Activated T-helper 2 cell treated with anti-CD3 and anti-CD28 coated beads, Interferon-gamma antibody, Interleukin-2, Interleukin-4, amounts not matched to agents 10 μg/mL and 5 μg/mL and 100 μg/mL, durations not matched to agents 14 hours and 24 hours and 36 hours (primary cell): ENCODE measurements at places on chromosomes 2 and 18. TPM values are rescaled to one million over a fixed set of nuclear protein-coding genes. Genes with fewer than 3 reads are reported as not detected.
A peak's percentile ranks its signal among the peaks of the same experiment; 100 is the strongest.

GRCh38 chr2:85718885-85719492 is 24.8 kb downstream of the GNLY start:
- H3K4me1 ChIP-seq = peaks cover 12% of the 10 kb centered on the region
- no peak overlapping the region for H3K27ac ChIP-seq
- no peak for DNase-seq
- H3K27me3 ChIP-seq = peaks cover 17% of the 10 kb centered on the region
- no peaks in the 10 kb centered on the region for H3K36me3 ChIP-seq

DNA sequence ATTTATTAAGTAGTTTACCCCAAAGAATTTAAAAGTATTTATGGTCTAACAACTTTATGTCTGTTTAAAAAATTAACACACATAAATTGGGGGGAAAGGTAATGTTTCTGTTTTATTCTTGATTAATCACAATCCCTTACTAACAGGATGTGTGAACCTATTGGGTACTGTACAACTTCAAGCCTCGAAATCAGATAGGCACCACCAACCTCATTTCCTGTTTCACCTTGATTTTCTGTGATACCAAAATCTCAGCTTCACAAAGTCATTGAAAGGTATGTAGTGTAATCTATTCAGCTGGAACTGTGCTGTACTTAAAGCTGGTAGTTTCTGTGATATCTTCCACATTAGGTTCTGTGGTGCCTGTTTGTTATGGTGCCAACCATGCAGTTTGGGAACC is 4.0 kb downstream of the RNMT start:
- DNase-seq = no peak
- no peaks in the 10 kb centered on the region for H3K27me3 ChIP-seq
- no peak overlapping the region for H3K4me3 ChIP-seq
- peaks cover 56% of the 10 kb centered on the region for H3K36me3 ChIP-seq
- H3K27ac ChIP-seq = no peak overlapping the region

GRCh38 chr2:72131916-72132841 is 15.5 kb downstream of the CYP26B1 start:
- DNase-seq = no peak
- peaks cover 2% of the 10 kb centered on the region for H3K27me3 ChIP-seq
- H3K36me3 ChIP-seq = no peaks in the 10 kb centered on the region

Gene NOL4
- not detected in 2 replicates for total RNA-seq

GRCh38 chr2:235979753-235980435 is 188.3 kb downstream of the GBX2 start:
- no peak overlapping the region for H3K27ac ChIP-seq
- H3K27me3 ChIP-seq = peaks cover 2% of the 10 kb centered on the region
- DNase-seq = no peak
- no peaks in the 10 kb centered on the region for H3K36me3 ChIP-seq
- H3K4me1 ChIP-seq = no peaks in the 10 kb centered on the region

- peaks cover 5% of the 10 kb centered on the region for H3K27me3 ChIP-seq
- peak overlapping the region; percentile 77 for H3K27ac ChIP-seq
- peak overlapping the region; percentile 90 for H3K4me3 ChIP-seq
- DNase-seq = no peak
- peaks cover 31% of the 10 kb centered on the region for H3K4me1 ChIP-seq
- peaks cover 7% of the 10 kb centered on the region for H3K36me3 ChIP-seq
Measured at GRCh38 chr2:227324642-227324994, 433 bp upstream of the MFF start.

DNA sequence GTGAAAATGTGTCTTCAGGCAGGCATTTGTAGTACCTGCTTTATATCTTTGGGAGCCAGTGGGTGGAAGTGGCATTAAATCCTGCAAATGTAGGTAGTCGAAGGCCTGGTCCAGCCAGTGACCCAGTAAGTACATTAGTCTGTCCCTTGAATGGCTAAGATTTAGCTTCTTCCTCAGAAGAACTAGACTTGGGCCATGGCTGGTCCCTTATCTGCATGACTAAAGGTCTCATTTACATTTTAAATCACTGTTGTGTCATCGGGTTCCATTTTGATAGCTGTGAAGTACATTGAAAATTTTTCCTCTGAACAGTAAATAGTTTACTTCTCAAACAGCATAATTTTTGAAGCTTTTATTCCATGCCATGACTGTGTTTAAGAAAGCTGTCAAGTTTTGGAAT is 438.4 kb upstream of the KLHL29 start:
- no peaks in the 10 kb centered on the region for H3K4me1 ChIP-seq
- DNase-seq = no peak
- no peaks in the 10 kb centered on the region for H3K36me3 ChIP-seq
- H3K27ac ChIP-seq = no peak overlapping the region
